ENCODE measurements at places on chromosomes 13 and 19.

DNA sequence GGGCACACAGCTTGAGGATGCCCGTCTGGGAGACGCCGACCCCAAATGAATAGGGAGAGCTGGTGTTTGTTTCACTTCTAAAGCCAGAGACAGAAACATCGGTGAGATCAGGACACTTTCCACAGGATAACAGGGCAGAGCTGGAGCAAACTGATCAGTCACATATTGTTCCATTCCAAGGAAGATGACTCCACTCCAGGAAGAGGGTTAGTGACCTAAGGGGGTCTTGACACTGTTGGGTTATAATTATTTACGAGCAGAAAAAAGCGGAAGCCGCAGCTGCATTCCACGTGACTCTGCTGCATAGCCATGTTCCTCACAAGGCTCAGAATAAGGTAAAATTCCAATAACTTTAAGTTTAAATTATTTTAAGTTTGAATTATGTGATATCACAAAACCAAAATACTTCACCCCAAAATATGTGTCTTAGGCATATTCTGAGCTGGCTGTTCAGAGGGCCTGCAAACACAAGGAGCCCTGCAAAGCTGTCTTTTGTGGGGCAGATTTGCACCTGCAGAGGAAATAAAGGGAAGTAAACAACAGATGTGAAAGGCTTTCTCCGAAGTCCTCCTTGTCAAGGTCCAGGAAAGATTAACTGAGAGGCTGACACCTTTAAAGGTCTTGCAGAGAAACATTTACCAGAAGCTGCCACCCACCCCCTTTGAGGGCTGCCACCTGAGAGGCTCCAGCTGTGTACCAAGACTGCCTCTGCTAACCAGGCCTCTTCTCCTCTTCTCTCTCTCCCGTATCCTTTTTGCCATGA is 819.2 kb downstream of the UQCRFS1 start:
- DNase-seq, result no peak

DNA sequence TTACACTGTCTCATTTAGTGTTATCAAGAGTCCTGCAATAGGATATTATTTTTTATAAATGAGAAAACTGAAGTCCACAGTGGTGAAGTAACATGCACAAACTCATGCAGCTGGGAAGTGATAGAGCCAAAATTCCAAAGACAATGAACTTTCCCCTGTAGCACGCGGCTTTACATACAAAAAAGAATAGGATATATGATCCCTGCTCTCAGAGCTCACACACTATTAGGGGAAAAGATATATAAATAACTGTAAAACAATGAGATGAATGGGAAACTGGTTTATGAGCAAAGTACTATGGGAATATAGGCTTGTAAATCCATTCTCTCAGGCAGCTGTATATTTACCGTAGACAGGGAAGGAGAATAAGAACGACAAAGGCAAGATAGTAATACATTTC is 39.7 kb downstream of the THSD1 start:
- no peak for DNase-seq

DNA sequence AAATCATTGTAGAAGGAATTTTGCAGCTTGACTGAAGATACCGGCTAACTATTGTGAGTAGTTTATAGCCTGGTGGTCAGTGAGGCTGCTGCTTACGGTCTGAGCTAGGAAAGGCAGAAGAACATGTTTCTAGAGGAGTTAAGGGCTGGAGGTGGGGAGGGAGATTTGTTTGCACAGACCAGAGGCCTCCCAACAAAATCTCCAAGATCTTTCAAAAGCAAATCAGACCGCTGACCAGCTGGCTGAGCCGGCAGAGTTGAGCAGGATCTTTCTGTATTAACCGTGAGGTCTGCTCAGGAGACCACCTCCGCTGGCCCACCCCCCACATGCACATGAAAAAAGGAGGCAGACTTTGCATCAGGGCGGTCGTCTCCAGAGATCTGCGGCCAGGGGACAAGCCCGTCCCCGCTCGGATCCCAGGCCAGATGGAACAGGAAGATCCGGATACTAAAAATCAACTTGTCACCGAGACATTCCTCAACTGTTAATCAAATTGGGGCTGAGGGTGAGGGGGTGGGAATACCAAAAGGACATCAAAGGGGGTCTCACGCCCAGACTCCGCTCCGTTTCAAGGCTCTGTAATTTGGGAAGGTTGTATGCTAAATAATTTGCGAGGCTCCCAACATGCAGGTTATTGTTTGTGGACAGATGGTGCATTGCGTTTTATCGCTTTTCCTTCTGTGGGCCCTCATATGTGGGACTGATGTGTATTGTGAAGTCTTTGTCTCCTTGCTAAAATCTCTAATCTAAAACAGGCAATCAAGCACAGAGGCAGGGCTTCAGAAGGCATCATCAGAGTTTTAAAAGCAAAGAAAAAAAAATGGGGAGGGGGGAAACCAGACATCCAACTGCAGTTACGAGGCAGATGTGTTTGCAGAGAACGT is 319.0 kb downstream of the ZNF536 start:
- no peak for DNase-seq

DNA sequence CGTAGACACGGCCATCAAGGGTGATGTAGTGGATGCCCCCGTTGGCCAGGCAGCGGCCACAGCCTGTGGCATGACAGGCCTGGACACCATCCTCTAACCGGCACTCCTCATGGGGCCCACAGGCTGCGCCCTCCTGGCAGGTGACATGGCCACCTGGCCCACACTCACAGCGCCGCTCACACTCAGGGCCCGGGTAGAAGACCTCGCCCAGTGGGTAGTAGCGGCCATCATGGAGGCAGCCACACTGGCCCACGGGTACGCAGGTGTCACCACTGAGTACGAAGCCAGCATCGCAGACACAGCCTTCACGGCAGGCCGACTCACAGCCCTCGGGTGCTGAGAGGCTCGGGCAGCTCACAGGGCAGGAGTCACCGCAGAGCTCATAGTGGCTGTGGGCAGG is 27.2 kb upstream of the FBL start:
- DNase-seq, result no peak

- DNase-seq, result no peak
These were observed 19.6 kb downstream of the GPR183 start for GRCh38 chr13:99287551-99287950.

- no peak for DNase-seq
These were observed 56.5 kb downstream of the VAV1 start for GRCh38 chr19:6828698-6829633.

DNA sequence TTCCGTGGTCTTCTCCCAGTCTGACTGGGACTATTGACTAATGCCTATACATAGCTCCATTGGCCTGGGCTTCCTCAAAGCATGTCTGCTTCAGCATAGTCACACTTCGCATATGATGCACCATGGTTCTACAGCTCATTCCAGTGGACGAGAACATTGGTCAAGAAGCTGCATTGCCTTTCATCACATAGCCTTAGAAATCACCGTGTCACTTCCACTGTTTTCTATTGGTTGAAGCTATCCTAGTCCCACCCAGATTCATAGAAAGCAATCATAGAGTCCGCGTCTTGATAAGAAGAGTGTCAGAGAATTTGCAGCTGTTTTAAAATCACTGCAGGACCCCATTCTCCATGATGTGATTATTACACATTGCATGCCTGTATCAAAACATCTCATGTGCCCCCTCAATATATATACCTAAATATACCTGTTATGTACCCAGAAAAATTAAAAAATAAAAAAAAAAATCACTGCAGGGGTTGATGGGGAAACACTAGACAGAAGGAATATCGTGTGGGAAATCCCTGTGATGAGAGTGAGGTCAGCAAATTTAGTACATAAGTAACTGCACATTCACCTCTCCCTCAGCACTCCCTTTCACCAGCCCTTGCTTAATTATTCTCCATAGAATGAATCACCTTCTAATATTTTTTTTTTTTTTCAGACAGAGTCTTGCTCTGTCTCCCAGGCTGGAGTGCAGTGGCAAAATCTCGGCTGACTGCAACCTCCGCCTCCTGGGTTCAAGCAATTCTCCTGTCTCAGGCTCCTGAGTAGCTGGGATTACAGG is 2.2 kb upstream of the ARHGAP33 start:
- DNase-seq, result peak; percentile 12

GRCh38 chr19:1843646-1844394 is 4.5 kb downstream of the REXO1 start:
- no peak for DNase-seq

DNA sequence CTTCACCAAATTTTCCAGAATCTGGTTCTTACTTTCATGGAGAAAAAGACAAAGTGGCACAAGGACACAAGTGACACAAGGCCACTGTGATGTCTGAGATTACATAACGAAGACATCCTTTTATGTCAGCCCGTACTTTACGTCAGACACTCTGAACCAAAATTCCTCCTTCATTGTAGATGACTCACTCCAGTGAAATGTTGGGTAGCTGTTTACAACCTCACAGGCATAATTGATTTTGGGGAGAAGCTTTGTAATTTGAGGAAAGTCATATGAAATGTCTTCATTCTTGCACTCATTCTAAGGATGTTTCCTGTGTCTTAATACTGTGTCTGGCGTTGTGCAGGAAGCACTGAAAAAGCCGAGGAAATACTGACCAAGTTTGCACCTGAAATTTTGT is 20.0 kb upstream of the LGALS14 start:
- DNase-seq, result no peak

DNA sequence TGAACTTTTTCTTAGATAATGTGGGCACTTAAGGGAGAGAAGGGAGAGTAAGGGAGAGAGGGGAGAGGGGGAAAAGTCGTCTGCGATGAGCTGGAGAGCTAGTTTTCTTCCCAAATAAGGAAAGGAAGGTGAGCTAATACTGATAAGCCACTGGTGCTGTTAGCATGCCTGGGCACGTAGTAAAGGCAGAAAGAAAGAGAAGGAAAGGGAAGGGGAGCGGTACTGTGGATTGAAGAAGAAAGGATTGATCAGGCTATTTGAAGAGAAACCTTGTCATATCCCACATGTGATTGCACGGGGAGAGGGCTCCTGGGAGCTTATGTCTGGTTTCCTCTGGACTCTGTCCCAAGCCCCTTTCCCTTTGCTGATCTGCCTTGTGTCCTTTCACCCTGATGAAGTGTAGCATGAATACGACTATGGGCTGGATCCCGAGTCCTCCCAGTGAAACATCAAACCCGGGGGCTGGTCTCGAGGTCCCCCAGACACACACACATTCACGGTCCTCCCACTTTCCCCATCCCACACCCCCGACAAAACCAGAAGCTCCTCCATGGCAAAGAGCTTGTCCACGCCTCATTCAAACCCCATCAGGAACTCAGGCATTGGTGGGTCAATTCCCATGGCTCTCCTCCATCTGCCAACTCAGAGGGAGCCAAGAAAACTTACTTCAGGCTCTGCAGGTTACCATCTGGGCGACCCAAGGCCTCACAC is 30.6 kb downstream of the NLRP13 start:
- DNase-seq, result no peak
